CD4-positive, alpha-beta T cell treated with Interferon gamma for 1 hour (primary cell): ENCODE measurements at places on chromosomes 5 and 9.

DNA sequence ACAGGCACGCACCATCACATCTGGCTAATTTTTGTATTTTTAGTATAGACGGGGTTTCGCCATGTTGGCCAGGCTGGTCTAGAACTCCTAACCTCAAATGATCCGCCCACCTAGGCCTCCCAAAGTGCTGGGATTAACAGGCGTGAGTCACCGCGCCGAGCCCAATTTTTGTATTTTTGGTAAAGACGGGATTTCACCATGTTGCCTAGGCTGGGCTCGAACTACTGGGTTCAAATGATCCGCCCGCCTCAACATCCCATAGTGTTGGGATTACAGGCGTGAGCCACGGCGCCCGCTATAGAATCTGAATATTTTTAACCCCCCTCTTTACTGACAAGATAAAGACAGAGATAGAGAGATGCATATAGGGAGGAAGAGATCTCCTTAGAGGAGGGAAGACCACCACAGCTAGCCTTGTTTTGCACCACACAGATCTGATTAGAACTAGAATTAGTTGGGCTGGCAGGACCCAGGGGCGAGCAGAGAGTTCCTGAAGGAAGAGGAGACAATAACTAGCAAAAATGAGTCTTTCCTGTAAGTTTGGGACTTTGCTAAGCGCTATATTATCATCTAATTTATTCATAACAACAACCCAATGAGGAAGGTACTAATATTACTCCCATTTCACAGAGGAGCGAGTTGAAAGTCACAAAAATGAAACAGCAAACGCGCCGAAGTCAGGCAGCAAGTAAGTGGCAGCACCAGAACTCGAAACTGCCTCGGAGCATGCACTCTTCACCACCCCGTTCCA lies 1.5 kb upstream of the ANKHD1 start:
- DNase-seq, result no peak

DNA sequence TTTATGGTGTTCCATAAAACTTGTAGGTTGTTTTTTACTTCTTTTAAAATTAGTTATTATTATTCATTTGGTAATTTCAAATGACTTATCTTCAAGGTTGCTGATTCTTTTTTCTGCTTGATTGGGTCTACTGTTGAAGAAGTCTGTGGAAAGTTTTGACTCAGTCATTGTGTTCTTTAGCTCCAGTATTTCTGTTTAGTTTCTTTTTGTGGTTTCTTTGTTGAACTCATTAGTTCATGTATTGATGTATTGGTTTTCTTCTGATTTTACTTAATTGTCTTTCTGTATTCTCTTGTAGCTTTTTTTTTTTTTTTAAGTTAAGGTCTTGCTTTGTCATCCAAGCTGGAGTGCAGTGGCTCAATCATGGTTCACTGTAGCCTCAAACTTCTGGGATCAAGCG lies 345.4 kb upstream of the MEF2C start:
- DNase-seq, result no peak

- no peak for DNase-seq
Observed at GRCh38 chr5:55441954-55442353, 92.8 kb downstream of the PLPP1 start.

- DNase-seq, result no peak
Observed at GRCh38 chr5:124634228-124634739, 112.2 kb downstream of the ZNF608 start.

- no peak for DNase-seq
Observed at GRCh38 chr9:92737216-92737606, 27.4 kb downstream of the BICD2 start.

DNA sequence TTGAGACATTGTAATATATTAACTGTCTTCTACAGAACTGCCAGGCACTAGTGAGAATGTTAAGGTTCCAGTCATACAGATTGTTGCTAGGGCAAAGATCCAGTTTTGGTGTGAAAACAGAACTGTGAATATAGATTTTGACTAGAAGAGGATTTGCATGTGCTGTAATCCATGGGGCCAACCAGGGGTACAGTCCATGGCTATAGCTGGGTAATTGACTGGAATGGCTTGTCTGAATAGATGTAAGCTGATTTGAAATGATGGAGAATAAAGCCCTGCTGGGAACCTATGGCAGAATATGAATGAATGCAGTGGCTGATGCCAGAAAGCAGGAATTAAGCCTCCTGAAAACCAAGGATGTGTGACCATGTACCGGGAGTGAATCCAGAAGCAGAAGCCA lies 748.5 kb upstream of the CDH10 start:
- no peak for DNase-seq

- DNase-seq, result no peak
Observed at GRCh38 chr5:61731267-61731945, 399.3 kb downstream of the ZSWIM6 start.

GRCh38 chr9:71630377-71630995 lies 137.8 kb downstream of the CEMIP2 start:
- DNase-seq, result no peak

GRCh38 chr5:89351975-89352374 lies 469.0 kb upstream of the MEF2C start:
- no peak for DNase-seq

- no peak for DNase-seq
Observed at GRCh38 chr5:91641730-91642350, 258.7 kb upstream of the ARRDC3 start.

DNA sequence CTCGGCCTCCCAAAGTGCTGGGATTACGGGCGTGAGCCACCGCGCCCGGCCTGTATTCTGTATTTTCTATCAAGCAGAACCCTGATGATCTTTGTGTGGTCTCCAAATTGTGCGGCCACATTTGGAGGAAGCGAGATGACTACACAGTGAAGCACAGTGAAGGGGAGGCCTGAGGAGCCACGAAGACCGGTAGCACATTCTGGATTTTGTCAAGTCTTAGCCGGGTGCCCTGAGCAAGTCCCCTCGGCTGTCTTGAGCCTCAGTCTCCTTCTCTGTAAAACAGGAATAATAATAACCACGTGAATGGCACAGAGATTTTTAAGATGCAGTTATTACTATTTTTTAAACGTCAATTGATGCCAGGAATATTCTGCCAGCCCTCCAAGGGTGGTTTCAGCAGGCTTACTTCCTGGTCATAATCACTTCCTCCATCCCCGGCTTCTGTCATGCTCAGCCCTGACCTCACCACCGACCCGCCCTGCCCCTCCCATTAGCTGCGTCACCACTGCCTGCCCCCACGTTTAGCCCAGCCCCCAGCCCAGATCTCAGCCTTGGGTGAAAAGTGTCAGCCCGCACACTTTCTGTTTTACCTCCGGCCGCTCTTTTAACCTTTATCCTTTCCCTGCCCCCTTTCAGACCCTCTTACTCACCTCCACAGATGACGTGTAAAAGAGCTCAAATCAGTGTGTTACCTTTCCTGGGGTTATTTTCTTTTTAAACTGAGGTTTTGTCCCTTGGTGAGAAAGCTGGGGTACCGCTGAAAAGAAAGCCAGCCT lies 27.0 kb upstream of the ERGIC1 start:
- DNase-seq, result peak; percentile 94

DNA sequence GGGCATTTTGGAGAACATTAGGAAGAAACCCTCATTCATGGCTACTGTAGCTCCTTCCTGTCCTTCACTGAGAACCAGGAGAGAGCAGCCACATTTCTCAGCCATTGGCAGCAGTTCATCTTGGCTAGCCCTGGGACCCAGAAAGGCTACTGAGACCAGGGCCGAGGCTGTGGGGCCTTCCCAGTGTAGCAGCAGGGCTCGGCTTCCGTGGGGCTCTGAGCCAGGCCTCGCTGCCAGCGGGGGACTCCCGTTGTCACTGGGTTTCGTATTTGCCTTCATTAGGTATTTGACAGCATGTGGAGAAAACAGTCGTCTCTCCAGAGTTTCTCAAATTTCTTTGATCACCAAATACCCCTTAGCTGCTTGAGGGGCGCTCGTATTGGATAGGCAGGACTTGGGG lies 37.3 kb upstream of the PRDM12 start:
- DNase-seq, result no peak

GRCh38 chr5:73994963-73995362 lies 369.0 kb downstream of the ARHGEF28 start:
- DNase-seq, result no peak

GRCh38 chr5:168415971-168416370 lies 70.3 kb upstream of the RARS1 start:
- no peak for DNase-seq

DNA sequence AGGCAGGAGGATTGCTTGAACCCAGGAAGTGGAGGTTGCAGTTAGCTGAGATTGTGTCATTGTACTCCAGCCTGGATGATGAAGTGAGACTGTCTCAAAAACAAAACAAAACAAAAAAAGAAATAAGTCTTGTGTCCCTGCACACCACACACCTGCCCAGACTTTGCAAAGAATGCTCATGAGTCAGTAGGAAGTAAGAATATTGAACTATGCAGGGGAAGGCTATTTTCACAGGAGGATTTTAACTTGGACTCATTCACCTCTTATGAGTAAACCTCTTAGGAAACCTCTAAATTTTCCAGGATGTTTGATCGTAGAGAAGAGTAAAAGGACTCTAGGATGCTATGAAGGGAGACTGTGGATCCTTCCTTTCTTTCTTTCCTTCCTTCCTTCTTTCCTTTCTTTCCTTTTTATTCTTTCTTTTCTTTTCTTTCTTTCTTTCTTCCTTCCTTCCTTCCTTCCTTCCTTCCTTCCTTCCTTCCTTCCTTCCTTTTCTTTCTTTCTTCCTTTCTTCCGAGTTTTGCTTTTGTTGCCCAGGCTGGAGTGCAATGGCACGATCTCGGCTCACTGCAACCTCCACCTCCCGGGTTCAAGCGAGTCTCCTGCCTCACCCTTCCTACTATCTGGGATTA lies 96.7 kb upstream of the CLINT1 start:
- DNase-seq, result no peak

GRCh38 chr9:85064811-85065371 lies 395.4 kb downstream of the NTRK2 start:
- no peak for DNase-seq

- DNase-seq, result no peak
Observed at GRCh38 chr9:121239071-121239470, 28.9 kb upstream of the GSN start.

GRCh38 chr5:43207601-43208000 lies 15.6 kb downstream of the NIM1K start:
- DNase-seq, result no peak

- no peak for DNase-seq
Observed at GRCh38 chr5:168939156-168939800, 360.1 kb upstream of the PANK3 start.

GRCh38 chr5:74357827-74358226 lies 282.7 kb downstream of the ENC1 start:
- DNase-seq, result no peak

DNA sequence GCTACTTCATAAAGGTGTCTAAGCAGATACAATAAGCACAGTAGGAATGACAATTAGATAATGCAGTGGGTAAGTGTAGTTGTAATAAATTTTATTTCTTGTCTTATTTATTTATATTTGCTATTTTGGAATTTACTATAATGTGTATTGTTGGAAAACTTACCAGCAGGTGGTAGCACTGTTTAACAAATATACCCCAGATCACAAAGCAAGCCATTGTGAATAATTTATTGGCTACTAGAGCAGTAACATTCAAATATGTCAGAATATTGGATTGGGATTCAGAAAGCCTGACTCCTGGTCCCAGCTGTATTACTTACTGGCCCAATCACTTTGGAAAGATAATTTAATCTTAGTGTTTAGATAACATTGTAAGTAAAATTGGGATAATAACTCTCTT lies 78.0 kb downstream of the ISOC1 start:
- DNase-seq, result no peak

- DNase-seq, result no peak
Observed at GRCh38 chr9:75176037-75176436, 87.7 kb downstream of the OSTF1 start.

DNA sequence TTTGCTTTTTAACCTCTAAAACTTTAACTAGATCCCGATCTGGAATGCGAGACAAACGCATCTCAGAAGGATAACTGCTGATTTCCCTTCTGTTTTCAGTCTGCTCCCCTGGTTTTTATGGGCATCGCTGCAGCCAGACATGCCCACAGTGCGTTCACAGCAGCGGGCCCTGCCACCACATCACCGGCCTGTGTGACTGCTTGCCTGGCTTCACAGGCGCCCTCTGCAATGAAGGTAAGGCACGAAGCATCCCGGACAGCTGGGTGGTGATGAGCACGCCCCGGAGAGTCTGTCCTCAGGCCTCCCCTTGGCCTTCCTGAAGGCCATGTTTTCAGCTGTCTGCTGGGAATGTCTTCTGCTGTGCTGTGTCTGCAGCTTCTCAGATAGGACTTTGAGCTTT lies 82.9 kb upstream of the PRRC1 start:
- DNase-seq, result no peak

- DNase-seq, result no peak
Observed at GRCh38 chr9:133889584-133890301, 102.4 kb downstream of the VAV2 start.

DNA sequence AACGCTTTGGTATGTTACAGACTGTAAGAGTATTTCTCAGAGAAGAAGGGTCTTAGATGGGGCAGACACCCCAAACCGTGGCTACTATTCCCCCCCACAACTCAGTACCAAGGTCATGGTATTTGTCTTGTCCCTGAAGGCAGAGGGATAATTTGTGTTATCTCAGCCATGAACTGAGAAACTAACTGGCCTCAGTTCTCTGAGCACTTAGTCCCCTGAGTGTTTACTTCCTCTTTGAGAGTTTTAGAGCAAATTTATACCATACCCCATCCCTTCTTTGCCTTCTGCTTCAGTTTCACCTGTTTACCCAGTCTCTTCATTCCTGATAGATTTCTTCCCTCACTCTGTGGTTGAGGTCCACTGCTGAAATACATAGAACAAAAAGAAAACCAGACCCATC lies 183.9 kb downstream of the LRRC70 start:
- DNase-seq, result no peak

DNA sequence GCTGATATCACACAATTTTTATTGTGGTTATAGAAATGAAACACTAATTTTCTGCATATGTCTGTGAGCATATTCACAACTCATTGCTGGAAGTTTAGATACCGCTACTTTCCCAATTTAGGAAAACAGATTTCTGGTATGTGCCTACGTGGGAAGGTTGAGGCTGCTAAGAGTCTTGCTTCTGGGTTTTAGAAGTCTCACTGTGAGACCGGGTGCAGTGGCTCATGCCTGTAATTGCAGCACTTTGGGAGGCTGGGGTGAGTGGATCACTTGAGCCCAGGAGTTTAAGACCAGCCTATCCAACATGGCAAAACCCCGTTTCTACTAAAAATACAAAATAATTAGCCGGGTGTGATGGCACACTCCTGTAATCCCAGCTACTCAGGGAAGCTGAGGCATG lies 39.6 kb downstream of the UBAP1 start:
- DNase-seq, result no peak

- no peak for DNase-seq
Observed at GRCh38 chr5:8340261-8340660, 471.3 kb downstream of the MTRR start.

DNA sequence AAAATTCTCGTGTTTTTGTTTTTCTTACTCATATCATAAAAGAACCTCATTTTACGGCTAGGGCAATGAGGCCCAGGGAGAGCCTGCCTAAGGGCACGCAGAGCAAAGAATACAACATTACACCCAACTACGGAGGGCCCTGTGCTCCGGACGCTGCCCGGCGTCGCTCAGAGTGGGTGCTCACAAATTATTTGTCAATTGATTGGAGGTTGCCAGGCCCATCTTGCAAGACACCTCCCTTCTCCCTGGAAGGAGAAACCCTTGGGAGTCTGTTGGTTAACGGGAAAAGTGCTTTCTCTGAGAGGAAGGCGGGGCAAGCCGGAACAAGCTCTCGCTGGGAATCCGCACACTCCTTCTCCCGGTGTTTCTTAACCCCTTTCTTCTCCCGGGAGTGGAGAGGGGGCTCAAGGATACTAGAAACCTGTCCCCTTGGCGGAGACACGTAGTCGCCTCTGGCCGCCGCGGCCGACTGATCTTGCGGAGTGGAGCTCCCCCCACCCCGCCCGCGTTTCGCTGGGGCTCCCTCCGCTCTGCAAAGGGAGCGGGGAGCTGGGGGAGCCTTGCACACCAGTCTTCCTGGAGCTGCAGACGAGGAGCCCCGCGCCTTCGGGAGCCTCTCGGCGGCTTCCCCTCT lies 599.3 kb upstream of the SGCD start:
- DNase-seq, result no peak
